ENCODE measurements at places on chromosomes 1 and 21.

GRCh38 chr1:200535605-200536004, 84.9 kb downstream of the KIF14 start:
- DNase-seq = peak; percentile 74

DNA sequence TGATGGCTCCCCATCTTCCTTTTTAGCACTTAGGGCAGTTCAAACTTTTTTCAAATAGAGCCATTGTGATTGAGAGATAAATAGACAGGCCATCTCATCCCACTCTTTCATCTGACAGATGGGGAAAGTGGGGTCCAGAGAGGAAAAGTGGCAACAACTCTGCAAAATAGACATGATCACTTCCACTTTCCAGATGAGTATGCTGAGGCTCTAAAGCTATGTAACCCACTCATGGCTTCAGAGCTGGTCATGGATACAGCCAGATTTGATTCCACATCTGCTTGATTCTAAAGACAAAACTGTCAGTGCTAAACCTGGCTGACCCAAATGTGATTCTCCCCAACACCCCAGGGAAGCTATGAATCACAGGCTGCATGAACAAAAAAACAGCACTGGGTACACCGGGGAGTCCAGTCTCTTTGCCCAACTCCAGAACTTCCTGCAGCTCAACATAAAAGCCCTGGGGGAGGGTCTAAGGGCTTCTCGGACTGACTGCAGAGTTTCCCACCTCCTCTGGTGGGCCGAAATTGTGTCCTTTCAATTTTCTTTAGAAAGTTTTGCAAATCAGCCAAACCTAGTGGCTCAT, 59.3 kb downstream of the PLPP3 start:
- peak; percentile 40 for DNase-seq

DNA sequence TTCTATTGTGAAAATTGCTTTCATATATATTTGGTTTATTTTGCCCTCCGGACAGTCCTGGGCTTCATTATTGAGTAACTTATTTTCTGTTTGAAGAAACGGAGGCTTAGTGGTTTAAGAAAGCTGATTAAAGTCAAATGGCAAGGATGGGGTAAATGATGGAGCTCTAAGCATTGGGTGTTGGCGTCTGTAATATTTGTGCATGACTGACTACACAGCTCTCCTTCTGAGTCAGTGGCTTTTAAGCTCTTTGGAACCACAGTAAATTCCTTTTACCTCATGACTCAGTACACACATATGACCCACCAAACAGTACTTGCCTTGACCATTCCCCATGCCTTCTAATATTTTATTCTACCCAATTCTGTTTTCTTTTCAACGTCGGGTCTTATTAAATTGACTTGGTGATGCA, 21.0 kb downstream of the B3GALT5 start:
- peak; percentile 74 for DNase-seq

- peak; percentile 72 for DNase-seq
These were observed at the start of gene DHDDS for GRCh38 chr1:26431979-26432695. DHDDS (plus strand) TSS chr1:26432321; CDS start chr1:26432946, 625 bp downstream.

DNA sequence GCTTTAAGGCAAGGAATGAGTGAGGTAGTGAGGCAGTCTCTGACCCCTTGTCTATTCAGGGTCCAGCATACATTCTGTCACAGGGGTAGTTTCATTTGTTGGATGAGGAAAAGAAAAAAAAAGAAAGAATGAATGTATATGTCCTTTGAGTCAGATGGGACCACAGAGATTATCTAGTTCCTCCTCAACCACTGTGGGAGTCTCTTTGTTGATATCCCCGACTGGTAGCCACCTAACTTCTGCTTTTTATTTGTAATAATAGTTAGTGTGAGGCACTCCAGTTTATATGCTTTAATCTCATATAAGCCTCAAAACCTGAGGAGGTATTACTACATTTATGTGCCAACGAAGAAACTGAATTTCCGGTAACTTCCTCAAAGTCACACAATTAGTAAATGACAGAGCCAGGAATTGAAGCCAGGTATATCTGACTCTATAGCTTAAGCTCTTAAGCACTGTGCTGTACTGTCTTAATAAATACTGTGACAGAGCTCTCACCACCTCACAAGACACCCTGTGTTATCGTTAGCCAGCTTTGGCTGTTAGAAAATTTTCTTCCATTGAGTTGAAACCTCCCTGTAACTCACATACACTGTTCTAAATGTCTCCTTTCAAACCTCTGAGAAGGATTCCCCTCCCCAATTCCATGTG, 82.2 kb downstream of the MDM4 start:
- DNase-seq = no peak

DNA sequence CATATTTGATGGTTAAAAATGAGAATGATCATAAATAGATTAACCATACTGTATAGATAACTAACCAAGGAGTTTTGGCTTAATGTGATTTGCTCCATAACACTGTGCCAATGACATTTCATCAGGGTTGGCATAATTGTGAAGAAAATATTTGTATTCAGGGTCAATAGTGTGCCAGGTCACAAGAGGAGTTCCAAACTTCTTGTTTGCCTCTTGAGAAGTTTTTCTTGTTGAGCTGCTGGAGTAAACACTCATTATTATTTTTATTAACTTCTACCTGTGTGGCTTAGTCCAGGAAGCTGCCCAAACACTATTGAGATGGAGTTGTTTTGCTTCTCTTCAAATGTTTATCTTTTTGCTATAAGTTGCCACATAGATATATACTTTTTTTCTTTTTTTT, 7.5 kb downstream of the MAP7D1 start:
- DNase-seq = no peak

- peak; percentile 33 for DNase-seq
These were observed 754 bp upstream of the LSS start for GRCh38 chr21:46229133-46229922.

GRCh38 chr1:236102611-236103010, 37.7 kb upstream of the NID1 start:
- DNase-seq = no peak

- no peak for DNase-seq
These were observed 79.3 kb downstream of the USP25 start for GRCh38 chr21:15809065-15809464.

GRCh38 chr1:26234644-26235370, 807 bp downstream of the CEP85 start:
- DNase-seq = no peak

DNA sequence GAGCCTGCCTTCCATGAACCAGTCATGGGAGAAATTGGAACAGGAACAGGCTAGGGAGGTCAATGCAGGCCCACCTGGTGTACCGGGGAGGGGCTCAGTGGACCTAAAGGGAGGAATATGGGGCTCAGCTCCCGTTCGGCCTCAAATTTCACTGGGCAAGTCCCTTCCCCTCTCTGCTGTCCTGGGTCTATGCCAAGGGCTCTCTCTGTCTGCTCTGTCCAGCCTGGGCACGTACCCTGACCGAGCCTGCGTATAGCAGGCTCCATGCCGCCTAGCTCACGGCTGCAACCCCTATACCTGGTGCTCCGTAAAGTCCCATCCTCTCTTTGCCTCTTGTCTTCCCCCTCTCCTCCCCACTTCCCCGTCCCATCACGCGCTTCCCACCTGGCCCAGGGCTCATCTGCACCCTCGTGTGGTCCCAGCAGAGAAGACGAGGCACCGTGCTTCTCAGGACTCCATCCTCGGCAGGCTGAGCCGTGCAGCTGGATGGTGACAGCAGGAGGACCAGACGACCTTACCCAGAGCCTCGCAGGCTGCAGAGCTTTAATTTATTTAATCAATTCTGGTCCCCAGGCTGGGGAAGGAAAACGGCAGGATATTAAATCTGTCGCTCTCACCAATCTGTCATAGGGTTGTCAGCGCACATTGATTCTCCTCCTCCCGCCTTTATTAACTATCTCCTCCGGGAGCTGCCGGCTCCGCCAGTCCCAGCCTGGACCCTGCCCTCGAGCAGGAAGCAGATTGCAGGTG, 25.0 kb upstream of the DISP3 start:
- DNase-seq = no peak

- DNase-seq = no peak
These were observed 126.4 kb downstream of the FAM78B start for GRCh38 chr1:166040202-166040997.

- no peak for DNase-seq
These were observed 75.7 kb downstream of the RASAL2 start for GRCh38 chr1:178169649-178170048.

GRCh38 chr1:52072291-52072690, 16.2 kb downstream of the BTF3L4 start:
- DNase-seq = no peak

GRCh38 chr1:227032396-227032795, 92.3 kb downstream of the COQ8A start:
- no peak for DNase-seq

DNA sequence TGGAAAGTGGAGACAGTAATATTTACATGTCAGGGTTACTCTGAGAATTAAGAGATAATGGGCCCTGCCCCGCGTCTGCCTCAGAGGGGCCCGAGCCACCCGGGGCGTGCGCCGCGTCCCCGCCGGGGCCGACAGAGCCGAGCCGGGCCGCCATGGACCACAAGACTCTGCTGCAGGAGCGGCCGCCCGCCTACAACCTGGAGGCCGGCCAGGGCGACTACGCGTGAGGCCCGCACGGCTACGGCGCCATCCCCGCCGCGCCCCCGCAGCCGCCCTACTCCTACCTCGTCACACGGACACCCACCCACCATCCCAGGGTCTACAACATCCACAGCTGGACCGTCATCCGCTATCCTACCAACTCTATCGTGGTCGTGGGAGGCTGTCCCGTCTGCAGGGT, 35.1 kb upstream of the LRRC39 start:
- no peak for DNase-seq

- DNase-seq = no peak
These were observed 5.4 kb downstream of the SLC6A9 start for GRCh38 chr1:44025816-44026215.

DNA sequence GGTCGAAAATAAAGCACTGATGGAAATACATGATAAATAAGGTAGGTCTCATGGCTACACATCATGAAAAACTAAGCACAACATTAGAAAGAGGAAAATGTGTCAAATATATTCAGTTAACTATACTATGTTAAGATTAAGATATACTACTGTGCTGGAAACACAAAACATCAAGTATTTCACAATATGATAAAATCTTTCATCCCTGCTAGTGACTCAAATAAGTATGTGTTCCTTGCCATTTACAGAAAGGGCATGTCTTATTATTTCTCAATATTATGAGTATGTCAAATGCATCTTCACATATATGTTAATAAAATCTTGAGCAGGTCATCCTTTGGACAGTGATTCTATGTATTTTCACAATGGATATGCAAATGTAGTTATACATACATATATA, 1260.1 kb upstream of the ADGRL2 start:
- DNase-seq = no peak

DNA sequence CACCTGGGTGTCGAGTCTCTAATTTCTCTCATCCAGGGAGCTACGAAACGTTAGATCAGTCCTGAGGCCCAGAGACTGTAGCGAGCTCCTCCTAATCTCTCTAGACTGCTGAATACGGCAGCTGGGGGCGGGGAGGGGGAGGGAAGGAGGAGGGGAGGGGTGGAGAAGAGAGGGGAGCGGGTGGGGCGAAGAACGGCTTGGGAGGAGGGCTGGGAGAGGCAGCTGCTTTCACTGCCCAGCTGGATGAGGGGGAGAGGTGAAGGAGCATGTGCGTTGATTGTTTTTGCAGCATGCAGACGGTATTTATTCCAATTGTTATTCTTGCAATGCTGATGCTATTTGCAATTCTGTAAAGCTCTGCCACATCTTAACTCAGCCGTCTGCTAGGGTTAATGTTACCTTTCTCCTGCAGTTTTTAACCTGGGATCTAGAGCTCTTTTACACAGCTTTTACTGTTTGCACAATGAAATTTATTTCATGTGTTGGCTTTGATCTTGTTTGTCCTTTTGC, 790 bp downstream of the DNAJC6 start:
- peak; percentile 7 for DNase-seq

GRCh38 chr1:192088496-192088895, 69.8 kb upstream of the RGS18 start:
- no peak for DNase-seq

DNA sequence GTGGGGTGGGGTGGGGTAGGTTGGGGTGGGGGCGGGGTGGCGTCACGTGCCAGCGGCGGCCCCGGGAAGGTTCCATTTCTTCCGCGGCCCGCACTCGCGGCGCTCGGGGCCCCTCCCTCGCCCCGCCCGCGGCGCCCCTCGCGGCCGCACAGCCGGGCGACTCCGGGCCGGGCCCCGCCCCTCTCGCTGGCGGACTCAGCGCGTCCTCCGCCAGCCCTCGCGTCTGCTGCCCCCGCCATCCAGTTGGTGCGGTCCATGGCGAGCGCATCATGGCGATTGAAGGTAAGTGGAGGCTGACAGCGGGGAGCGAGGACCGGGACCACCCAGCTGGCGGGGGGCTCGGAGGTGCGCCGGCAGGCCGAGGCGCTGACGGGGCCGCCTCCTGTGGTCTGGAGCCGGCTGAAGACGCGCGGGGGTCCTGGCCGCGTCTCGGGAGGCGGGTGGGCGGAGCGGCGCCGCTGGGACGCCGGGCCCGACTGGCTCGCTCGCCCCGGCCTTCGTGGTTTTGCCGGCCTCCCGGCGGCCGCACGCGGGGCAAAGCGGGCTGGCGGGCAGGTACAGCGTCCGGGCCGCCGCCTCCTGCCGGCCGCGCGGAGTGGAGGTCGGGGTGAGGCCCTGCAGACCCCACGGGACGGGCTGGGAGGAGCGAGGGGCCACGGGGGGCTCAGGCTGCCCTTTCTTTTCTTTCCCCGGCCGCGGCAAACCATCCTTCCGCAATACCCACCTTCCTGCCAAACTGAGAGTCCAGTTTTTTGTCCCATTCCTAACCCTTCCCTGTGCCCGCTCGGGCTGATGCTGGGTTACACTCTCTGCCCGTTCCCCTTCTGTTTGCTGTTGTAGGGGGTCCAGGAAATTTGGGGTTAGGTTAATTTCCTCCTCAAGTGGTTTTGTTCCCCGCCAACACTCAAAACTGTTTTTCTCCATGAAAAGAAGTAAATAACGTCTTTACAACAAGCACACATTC, at the start of gene SYT14:
SYT14 (plus strand) TSS at position 222 of the 964 bp plus-strand sequence; CDS start at position 270, 48 bp downstream.
- peak; percentile 81 for DNase-seq

DNA sequence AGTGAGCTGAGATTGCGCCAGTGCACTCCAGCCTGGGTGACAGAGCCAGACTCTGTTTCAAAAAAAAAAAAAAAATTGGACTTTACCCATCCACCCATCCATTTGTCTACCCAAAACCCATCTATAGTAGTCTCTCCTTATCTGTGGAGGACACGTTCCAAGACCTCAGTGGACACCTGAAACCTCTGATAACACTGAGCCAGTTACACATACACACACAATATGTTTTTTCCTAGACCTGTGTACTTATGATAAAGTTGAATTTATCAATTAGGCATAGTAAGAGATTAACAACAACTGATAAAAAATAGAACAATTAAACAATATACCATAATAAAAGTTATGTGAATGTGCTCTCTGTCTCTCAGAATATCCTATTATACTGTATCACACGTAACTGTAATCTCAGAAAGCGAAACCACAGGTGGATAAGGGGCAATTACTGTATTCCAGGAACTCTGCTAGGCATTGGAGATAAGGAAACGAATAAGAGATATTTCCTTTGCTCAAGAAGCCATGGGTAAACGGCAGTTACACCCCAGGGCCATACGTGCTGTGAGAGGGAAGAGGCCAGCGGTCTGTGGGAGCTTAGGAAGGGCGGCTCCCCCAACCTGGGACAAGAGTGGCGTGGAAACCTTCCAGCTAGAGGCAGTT, 84.2 kb upstream of the DISP3 start:
- no peak for DNase-seq

- DNase-seq = no peak
These were observed 21.7 kb downstream of the UBE4B start for GRCh38 chr1:10054465-10054864.
